ENCODE measurements at places on chromosomes 2 and 18.

GRCh38 chr2:70946832-70947442 lies 11.2 kb downstream of the ATP6V1B1 start:
- DNase-seq, result no peak

GRCh38 chr2:241808051-241808720 lies 807 bp upstream of the NEU4 start:
- DNase-seq, result no peak

GRCh38 chr2:23452372-23452771 lies 67.4 kb downstream of the KLHL29 start:
- no peak for DNase-seq

- DNase-seq, result no peak
Observed at GRCh38 chr18:61616111-61616610, 276.6 kb downstream of the RNF152 start.

GRCh38 chr2:32768387-32769174 lies 140.7 kb downstream of the TTC27 start:
- peak; percentile 67 for DNase-seq

GRCh38 chr18:36303211-36303844 lies 5.8 kb downstream of the FHOD3 start:
- DNase-seq, result no peak

- DNase-seq, result no peak
Observed at GRCh38 chr18:45284851-45285250, 330.4 kb upstream of the SLC14A2 start.

DNA sequence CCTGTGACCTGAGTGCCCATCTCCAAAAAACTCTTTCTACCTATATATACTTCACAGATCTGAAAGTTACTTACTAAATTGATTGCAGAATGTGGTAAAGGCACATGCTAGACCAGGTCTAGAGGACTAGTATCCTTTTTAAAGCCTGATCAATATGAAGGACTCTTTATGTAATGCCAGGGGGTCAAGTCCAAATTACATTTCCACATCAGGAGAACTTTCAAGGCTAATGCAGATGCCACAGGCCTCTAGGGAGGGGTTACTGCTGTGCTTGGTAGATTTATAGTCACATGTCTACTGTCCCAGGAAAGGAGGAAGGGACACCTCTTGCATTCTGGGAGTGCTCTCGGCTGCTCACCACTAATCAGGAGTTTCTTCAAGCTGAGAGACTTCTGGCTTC lies 118.4 kb upstream of the NOSTRIN start:
- DNase-seq, result no peak

GRCh38 chr2:123303731-123304130 lies 721.4 kb upstream of the CNTNAP5 start:
- no peak for DNase-seq

GRCh38 chr2:96353032-96353561 lies 17.5 kb downstream of the NCAPH start:
- DNase-seq, result no peak

- no peak for DNase-seq
Observed at GRCh38 chr2:207960090-207960489, 65.2 kb downstream of the PLEKHM3 start.

GRCh38 chr2:85690932-85691331 lies 3.2 kb upstream of the GNLY start:
- no peak for DNase-seq

DNA sequence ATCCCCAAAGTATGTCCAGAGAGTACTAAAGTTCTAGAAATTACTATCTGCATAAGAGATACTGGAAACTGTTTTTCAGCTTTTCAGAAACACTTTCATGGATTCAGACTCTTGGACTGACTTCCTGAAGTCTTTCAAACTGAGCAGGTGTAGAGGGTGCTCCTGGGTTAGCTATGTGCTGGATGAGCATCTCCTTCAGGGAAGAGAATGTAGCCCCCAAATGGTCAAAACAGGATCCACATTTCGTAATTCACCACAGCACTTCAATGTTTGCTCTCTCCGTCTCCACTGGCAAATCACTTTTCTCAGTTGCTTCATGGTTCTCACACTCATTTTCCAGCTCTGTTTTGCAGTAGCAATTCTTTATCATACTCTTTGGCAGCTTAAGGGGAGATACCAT lies 23.2 kb upstream of the SATB2 start:
- no peak for DNase-seq

DNA sequence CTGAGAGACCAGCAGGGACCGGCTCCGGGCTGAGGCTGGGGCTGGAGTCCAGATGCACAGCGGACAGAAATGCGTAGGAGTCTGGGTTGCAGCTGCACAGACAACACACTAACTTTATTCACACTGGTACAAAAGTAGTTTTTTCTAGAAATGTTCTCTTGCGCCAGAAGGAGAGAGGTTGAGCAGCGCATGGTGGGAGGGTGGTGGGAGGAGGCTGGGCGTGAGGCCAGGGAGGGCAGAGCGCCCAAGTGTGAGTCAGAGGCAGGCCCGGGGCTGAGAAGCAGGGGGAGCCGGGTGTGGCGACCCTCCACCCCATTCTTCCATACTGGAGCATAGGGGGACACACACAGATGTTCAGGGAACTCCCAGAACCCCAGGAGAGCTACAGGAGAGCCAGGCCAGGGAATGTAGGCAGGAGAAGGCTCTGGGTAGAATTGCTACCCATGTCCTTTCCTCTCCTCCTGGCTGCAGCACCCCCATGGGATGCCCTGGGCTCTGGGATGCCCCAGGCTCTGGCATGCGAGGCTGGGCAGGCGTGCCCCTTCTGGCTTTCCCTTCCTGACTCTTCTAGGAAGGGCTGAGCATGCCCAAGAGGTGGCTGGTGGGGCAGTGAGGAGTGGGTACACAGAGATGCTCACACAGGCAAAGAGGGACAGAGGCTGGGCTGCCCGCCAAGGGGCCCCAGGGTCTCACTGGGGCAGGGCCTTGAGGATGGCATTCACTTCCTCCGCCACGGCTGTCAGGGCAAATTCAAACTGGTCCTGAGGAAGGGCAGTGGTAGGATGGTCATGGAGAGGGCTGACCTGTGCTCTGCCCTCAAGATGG lies 10.6 kb downstream of the DNAJB2 start:
- peak; percentile 89 for DNase-seq

GRCh38 chr2:14693874-14694273 lies 61.4 kb downstream of the LRATD1 start:
- no peak for DNase-seq

GRCh38 chr2:231524477-231525247 lies 5.6 kb downstream of the NMUR1 start:
- no peak for DNase-seq

- peak; percentile 70 for DNase-seq
Observed at GRCh38 chr2:225103737-225104141, 61.5 kb upstream of the DOCK10 start.

DNA sequence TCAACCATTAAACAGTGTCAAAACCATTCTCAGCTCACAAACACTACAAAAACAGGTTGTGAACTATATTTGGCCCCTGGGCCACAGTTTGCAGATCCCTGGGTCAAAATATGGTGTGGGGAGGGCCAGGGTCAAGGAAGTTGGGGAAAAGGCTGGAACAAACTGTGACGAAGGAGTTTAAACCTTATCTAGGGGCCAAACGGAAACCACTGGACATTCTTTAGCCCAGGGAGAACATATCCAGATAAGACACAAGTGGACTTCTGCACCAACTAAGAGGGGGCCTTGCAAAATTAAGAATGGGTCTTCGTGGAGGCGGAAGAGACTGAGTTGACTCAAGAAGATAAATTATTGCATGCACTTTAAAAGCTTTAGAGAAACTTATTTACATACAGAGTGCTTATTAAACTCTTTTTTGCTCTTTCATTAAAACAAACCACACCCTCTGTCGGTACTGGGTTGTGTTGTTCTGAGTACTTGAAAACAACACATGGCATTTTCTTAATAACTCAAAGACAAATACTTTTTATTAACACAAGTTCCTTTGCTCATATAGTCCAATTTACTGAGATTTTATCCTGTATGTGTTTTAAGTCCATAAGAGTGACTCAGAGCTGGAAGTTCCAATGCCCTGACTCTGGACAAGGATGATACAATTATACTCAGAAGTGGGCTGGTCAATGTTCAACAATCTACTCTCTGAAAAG lies 5.3 kb upstream of the ASAP2 start:
- peak; percentile 66 for DNase-seq

- no peak for DNase-seq
Observed at GRCh38 chr2:127456960-127457359, 38.7 kb downstream of the PROC start.

GRCh38 chr18:55321265-55322177 lies 266.5 kb downstream of the TCF4 start:
- DNase-seq, result peak; percentile 23

GRCh38 chr2:85804583-85804982 lies 50.8 kb downstream of the ATOH8 start:
- no peak for DNase-seq

DNA sequence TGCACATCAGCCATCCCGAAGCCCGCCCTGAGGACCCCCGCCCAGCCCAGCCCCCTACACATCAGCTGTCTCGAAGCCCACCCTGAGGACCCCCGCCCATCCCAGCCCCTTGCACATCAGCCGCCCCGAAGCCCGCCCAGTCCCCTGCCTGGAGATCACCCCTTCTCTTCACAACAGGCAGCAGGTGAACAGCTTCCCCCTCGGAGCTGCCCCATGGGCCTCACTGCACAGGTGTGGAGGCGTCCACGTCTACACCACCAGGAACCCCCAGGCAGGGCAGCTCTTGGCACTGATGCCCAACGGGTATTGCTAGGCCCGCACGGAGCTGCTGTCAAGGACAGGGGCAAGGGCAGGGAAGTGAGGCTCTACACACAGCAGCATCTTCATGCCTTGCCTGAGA lies 137.6 kb downstream of the HDAC4 start:
- no peak for DNase-seq

DNA sequence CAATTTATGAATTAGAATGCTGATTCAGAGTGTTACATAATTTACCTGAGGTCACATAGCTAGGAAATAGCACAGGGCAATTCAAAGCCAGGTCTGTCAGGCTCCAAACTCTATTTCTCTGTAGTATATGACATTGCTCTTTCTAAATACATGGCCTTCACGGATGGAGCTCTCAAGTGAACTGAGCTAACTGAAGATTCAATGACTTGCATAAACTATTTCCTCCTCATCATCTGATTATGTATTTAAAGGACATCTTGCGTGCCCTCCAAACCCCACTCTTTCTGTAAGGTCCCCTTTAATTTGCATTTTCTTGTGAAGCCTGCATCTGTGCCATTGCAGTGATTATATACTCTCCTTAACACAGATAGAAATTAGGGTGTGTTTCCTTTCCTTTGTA lies 537.4 kb upstream of the VRK2 start:
- DNase-seq, result no peak

DNA sequence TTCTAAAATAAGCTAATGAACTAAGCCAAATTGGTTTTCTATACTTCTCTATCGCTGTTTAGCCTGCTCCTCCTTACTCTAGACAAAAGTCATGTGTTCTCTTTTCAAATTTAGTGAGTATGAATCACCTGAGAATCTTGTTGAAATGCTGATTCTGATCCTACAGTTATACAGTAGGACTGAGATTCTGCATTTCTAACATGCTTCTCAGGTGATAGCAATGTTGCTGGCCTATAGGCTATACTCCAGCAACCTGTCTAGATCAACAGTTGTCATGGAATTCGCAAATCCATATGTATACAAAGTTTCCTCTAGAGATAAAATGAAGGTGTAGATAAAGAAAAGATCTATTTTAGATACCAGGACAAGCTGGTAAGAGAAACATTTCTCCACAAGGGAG lies 62.9 kb downstream of the MEMO1 start:
- peak; percentile 68 for DNase-seq

DNA sequence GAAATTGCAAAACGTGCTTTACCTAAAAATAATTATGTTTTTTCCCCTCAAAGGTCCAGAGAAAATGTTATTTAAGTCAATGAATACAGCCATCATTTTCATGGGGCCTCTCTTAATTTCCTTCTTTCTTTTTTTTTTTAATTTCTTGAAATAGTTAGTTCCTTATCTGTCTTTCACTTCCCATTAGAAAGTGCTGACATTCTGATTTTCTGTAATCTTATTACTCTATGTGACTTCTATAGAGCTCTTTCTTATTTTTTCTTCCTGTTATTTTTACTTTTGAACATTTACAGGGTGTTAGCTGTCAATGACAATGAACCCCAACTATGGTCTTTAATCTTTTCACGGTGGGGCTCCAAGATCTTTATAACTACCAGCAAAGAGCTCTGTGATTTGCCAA lies 30.0 kb downstream of the CTLA4 start:
- no peak for DNase-seq

GRCh38 chr2:671787-672605 lies 5.2 kb downstream of the TMEM18 start:
- no peak for DNase-seq

DNA sequence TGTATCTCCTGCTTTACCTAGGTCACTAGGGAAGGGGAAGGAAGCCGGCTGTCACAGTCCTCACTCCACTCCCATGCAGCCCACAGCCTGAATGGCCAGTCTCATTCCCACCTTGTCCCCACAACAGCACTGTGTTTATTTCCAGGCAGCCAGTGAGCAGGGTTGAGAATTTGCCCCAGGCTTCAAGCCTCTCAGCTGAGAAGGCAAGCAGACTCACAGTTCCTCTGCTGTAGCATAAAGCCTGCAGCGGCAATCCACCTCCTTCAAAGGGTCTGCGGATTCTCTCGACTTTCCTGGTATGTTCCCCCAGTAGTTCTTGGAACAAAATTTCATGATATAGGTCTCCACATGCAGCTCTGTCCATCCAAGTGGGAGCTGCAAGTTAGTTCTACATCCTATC lies 262.9 kb upstream of the GULP1 start:
- DNase-seq, result no peak

DNA sequence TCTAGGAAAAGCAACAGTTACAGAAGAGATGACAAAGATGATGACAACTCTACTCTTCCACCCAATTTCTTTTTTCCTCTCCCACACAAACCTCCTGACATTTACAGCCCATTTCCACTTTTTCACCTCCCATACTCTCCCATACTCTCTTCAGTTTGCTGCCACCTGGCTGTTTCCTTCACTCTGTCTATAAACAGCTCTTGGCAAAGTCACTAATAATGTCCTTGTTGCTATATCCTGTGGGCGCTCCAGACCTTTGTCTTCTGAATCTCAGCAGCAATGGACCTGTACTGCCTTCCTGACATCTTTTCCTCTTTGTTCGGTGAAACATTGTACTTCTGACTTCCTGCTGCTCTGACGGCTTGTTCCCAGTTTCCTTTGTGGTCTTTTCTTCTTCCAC lies 60.7 kb upstream of the CAVIN2 start:
- DNase-seq, result no peak

Measured in NCI-H226 (cell line).